ENCODE measurements at places on chromosomes 3 and 15. TPM values are rescaled to one million over a fixed set of nuclear protein-coding genes. Genes with fewer than 3 reads are reported as not detected.

Gene TJP1
- total RNA-seq: not detected

Gene NOX5
- total RNA-seq: 0.08 TPM

Gene CCDC80
- not detected for total RNA-seq

Gene PLSCR2
- total RNA-seq: 0.76 TPM

DNA sequence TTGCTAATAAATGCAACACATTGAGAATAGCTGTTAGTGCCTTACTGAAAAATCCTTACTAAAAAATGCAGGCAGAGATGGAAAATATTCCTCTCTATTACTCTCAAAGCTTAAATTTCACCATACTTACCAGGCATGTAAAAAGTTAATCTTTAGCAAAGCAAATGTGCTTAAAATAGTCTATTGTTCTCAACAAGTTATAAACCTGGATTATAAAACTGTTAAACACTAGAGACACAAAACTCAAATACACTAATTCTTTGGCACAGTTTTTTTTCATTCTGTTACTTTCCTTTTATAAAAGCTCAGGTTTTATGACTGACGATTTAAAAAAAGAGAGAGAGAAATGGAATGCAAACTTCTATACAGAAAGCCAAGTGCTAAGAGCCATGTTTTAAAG, 119.8 kb downstream of the THRB start:
- DNase-seq: no peak
- H3K36me3 ChIP-seq: no peaks in the 10 kb centered on the region
- H3K4me1 ChIP-seq: no peaks in the 10 kb centered on the region
- no peaks in the 10 kb centered on the region for H3K27me3 ChIP-seq

DNA sequence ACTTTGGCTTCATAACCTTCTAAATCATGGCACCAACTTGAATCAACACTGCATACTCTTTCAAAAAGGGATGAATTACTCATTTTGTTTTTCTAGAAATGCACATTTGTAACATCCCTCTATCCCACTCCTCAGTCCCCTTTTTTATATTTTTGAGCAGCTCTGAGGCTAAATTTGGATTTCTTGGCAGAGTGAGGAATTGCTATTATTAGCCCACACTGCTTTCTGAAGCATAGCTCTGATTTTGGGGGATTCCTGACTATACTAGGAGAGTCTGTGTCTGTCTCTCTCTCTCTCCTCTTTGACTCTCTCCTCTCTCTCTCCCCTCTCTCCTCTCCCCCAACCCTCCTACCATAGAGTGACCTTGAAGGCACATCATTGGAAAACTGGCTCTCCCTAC, 76.6 kb downstream of the RBPMS2 start:
- H3K27ac ChIP-seq: no peak overlapping the region
- H3K4me1 ChIP-seq: peaks cover 61% of the 10 kb centered on the region
- no peaks in the 10 kb centered on the region for H3K27me3 ChIP-seq
- H3K4me3 ChIP-seq: no peak overlapping the region
- no peaks in the 10 kb centered on the region for H3K36me3 ChIP-seq

Gene GOLGA6B
- total RNA-seq: not detected

- no peak overlapping the region for H3K4me3 ChIP-seq
- no peaks in the 10 kb centered on the region for H3K36me3 ChIP-seq
- peaks cover 38% of the 10 kb centered on the region for H3K4me1 ChIP-seq
- no peak for DNase-seq
- H3K27me3 ChIP-seq: no peaks in the 10 kb centered on the region
Observed at GRCh38 chr3:52539010-52539653, 2.7 kb downstream of the UQCC5 start.

- no peak for DNase-seq
- H3K27me3 ChIP-seq: no peaks in the 10 kb centered on the region
- no peak overlapping the region for H3K27ac ChIP-seq
Observed at GRCh38 chr3:194075088-194075615, 60.8 kb upstream of the HES1 start.

DNA sequence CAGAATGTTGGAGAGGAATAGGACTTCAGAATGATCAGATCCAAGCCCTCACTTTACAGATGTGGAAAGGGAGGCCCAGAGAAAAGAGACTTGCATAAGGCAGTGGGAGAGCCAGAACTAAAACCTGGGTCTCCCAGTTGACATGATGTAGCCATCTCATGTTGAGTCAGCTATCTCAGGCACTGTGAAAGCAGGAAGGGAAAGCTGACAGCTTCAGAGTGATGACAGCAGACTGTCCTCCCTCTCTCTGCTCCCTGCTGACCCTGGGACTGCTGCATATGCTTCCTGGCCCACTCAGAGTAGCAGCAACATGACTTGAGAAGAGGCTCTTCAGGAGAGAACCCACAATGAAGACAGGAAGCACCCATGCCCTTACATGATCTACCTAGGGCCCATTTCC, 14.7 kb downstream of the FHIT start:
- no peaks in the 10 kb centered on the region for H3K4me1 ChIP-seq
- H3K27ac ChIP-seq: no peak overlapping the region
- H3K36me3 ChIP-seq: no peaks in the 10 kb centered on the region
- H3K27me3 ChIP-seq: no peaks in the 10 kb centered on the region

- H3K36me3 ChIP-seq: no peaks in the 10 kb centered on the region
- no peaks in the 10 kb centered on the region for H3K4me1 ChIP-seq
- H3K4me3 ChIP-seq: no peak overlapping the region
- H3K27me3 ChIP-seq: no peaks in the 10 kb centered on the region
Observed at GRCh38 chr3:126527455-126528211, 3.7 kb downstream of the CHST13 start.

GRCh38 chr15:68641376-68641775, 62.6 kb downstream of the CORO2B start:
- no peaks in the 10 kb centered on the region for H3K36me3 ChIP-seq
- no peak overlapping the region for H3K4me3 ChIP-seq
- no peaks in the 10 kb centered on the region for H3K27me3 ChIP-seq
- no peaks in the 10 kb centered on the region for H3K4me1 ChIP-seq
- H3K27ac ChIP-seq: no peak overlapping the region

DNA sequence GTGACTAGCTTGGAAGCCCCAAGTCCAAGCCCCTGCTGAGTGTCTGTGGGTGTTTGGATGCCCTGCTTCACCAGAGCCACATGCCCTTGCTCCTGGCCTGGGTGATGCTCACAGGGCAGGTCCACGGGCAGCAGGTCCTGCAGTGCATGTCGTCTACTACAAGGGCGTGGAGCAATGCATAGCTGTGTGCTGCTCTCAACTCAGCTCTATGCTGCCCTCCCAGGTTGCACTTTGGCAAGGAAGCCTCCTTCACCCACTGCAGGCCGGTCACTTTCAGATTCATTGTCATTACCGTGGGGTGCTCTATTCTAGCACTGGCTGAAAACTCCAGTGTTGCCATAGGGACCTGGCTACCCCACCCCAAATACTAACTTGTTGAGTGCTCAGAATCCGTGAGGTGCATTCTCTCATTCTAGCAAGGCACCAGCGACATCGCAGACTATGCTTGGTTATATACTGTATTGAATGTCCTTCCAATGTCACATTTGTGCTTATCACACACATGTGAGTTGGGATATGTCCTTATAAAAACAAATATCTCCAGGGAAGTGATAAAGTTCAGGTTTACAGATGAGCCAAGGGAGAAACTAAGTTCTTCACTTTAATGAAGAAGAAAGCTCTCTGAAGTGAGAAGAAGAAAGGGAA, 51.8 kb downstream of the GRAMD1C start:
- H3K4me1 ChIP-seq: no peaks in the 10 kb centered on the region
- DNase-seq: no peak
- no peak overlapping the region for H3K4me3 ChIP-seq
- no peaks in the 10 kb centered on the region for H3K36me3 ChIP-seq
- no peak overlapping the region for H3K27ac ChIP-seq
- no peaks in the 10 kb centered on the region for H3K27me3 ChIP-seq

DNA sequence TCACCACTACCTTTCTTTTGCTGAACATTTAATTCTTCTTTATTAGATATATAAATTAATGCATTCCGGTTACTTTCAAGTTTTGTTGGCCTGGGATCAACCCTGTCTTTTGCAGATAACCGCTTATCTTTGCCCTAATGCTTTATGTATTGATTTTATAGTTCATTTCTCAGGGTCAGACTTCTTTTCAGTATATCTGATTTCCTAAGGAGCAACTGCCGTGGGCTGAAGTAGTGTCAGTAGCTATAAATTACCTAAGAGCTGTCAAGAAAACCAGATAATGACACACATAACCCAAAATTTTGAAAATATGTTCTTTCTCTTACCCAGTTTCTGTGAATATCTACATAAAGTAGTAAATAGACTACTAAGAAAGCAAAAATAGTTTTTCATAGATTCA, 38.0 kb downstream of the COL6A5 start:
- no peaks in the 10 kb centered on the region for H3K36me3 ChIP-seq
- H3K4me3 ChIP-seq: no peak overlapping the region
- H3K4me1 ChIP-seq: no peaks in the 10 kb centered on the region
- no peaks in the 10 kb centered on the region for H3K27me3 ChIP-seq
- no peak for DNase-seq
- no peak overlapping the region for H3K27ac ChIP-seq

DNA sequence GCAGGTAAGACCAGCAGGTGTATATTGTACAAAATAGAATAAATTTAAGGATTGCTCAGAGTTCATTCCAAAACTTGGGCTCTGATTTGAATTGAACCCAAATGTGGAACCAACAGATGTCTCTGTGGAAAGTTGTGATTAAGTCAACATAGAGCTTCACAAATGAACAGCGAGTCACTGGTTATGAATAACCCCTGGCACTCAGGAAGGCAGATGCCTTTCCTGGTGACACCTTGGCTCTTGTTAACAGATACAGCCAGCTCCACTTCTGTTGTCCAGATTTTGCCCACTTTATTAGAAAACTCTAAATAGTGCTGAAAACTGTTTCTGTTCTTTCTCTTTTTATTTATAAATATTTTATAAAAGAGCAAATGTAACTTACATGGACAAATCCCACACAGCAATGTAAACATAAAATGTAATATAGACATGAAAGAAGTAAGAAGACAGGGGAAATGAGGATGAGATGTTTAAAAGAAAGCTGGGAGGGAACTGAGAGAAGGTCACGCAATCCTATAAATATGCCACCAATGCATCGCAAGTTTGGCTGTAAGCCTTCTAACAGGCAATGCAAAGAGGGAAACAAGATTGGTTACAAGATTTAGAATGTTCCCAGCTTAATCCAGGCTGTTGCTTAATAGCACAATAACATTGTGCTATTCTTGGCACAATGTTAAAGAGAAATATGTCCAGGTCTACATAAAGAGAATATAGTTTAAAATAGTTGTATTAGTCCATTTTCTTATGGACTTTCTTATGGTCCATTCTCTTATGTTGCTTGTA, 495.5 kb downstream of the TAFA4 start:
- no peak for DNase-seq
- no peak overlapping the region for H3K27ac ChIP-seq
- no peak overlapping the region for H3K4me3 ChIP-seq
- H3K36me3 ChIP-seq: no peaks in the 10 kb centered on the region
- H3K27me3 ChIP-seq: no peaks in the 10 kb centered on the region

- no peak for DNase-seq
- no peaks in the 10 kb centered on the region for H3K4me1 ChIP-seq
- peaks cover 82% of the 10 kb centered on the region for H3K36me3 ChIP-seq
- no peak overlapping the region for H3K4me3 ChIP-seq
Observed at GRCh38 chr15:42728560-42728959, 8.4 kb downstream of the CDAN1 start.

- DNase-seq: no peak
- no peaks in the 10 kb centered on the region for H3K4me1 ChIP-seq
- H3K27ac ChIP-seq: no peak overlapping the region
- H3K36me3 ChIP-seq: no peaks in the 10 kb centered on the region
Observed at GRCh38 chr3:107641572-107642307, 119.0 kb downstream of the BBX start.

Gene ASB14
- not detected for total RNA-seq

DNA sequence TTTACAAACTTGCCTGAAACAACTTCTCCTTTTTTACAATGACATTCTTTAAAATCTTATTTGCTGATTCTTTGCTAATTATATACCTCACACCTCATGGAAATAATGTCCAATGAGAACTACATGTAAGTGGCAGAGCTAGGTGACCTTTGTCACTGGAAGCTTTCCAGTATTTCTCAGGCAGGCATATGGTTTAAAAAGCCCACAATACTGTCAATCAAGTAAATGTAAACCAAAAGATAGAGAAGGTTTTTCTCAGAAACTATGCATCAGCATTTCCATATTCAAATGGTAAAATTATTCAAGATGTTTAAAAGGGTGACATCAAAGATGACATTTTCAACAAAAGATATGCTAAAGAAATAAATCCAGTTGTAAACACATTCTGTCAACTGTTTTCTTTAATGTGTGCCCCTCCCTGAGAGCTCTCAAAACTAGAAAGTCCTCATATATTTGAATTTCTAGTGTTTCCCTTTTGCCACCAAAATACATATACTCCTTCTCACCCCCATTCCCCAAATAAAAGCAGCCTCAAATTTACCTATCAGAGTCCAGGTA, 10.1 kb upstream of the STRIT1 start:
- no peaks in the 10 kb centered on the region for H3K4me1 ChIP-seq
- H3K4me3 ChIP-seq: no peak overlapping the region

GRCh38 chr3:71582612-71583565, 639 bp downstream of the FOXP1 start:
- no peaks in the 10 kb centered on the region for H3K36me3 ChIP-seq
- H3K4me1 ChIP-seq: peaks cover 27% of the 10 kb centered on the region
- peak; percentile 54 for DNase-seq
- H3K27me3 ChIP-seq: no peaks in the 10 kb centered on the region

Gene ARNT2
- total RNA-seq: not detected

- peaks cover 19% of the 10 kb centered on the region for H3K4me1 ChIP-seq
- no peaks in the 10 kb centered on the region for H3K27me3 ChIP-seq
- peak overlapping the region; percentile 6 for H3K4me3 ChIP-seq
- H3K36me3 ChIP-seq: no peaks in the 10 kb centered on the region
- peak overlapping the region; percentile 20 for H3K27ac ChIP-seq
Observed at GRCh38 chr15:40493089-40493840, 22.5 kb downstream of the CHST14 start.

Gene GRAMD1C
- total RNA-seq: 2.6 TPM

DNA sequence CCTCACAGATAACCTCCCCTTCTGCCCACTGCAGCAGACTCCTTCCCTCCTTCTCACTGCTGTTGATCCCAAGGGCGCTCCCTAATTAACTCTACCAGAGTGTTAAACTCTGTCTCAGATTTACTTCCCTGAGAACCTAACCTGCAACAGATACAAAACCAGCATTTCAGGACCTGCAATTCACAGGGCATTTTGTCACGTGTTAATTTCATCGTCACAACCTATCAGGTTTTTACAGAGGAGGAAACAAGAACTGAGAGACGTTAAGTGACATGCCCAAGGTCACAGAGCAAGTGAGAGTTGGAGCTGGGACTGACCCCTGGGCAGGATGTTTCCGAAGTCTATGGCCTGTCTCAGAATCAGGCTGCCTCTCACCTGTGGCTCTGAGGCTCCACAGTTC, 223.9 kb downstream of the UACA start:
- no peak overlapping the region for H3K27ac ChIP-seq
- no peaks in the 10 kb centered on the region for H3K36me3 ChIP-seq
- no peak for DNase-seq
- no peaks in the 10 kb centered on the region for H3K27me3 ChIP-seq
- H3K4me1 ChIP-seq: peaks cover 40% of the 10 kb centered on the region
- no peak overlapping the region for H3K4me3 ChIP-seq

GRCh38 chr3:132283916-132284405, 33.2 kb upstream of the ACP3 start:
- DNase-seq: no peak
- no peak overlapping the region for H3K27ac ChIP-seq
- no peak overlapping the region for H3K4me3 ChIP-seq

Gene INSYN1
- not detected for total RNA-seq

All from CD4-positive, alpha-beta memory T cell (primary cell).